T-helper 1 cell (primary cell): ENCODE measurements at places on chromosomes 13 and 19.

DNA sequence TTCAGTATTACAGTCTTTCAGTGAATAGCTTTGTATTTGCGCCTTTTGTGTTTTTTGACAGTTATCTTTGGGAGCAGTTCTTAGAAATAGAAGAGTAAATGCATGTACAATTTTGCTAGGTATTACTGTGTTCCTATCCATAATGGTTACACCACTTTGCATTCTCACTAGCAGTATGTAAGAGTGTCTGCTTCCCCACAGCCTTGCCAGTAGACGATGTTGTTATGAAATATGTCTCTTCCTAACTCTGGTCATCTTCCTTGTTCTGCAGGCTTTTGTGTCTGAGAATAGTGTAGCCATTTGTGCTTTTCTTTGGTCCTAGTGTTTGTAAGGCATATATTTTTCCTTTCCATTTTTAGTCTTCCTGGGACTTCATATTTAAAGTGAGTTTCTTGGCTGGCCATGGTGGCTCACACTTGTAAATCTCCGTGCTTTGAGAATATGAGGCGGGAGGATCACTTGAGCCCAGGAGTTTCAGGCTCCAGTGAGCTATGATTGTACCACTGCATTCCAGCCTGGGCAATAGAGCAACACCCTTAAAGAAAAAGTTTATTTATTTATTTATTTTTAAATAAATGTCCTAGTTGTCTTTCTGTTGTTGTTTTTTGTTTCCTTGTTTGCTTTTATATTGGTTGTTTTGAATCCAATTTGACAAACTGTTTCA lies 140.3 kb downstream of the PDS5B start:
- no peak for DNase-seq

DNA sequence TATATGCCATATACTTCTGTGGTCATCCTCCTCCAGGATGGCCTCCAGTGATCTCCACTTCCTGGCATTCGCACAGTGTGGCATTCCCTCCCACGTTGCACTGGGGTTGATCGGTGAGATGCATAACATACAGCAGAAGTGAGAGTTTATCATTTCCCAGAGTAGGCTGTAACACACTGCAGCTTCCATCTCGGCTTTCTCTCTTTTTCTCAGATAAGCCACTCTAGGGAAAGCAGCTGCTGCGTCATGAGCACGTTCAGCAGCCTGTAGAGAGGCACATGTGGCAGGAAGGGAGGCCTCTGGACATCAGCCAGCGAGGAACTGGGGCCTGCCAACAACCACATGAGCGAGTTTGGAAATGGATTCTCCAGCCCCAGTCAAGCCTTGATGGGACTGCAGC lies 807.1 kb downstream of the DIAPH3 start:
- DNase-seq, result no peak

DNA sequence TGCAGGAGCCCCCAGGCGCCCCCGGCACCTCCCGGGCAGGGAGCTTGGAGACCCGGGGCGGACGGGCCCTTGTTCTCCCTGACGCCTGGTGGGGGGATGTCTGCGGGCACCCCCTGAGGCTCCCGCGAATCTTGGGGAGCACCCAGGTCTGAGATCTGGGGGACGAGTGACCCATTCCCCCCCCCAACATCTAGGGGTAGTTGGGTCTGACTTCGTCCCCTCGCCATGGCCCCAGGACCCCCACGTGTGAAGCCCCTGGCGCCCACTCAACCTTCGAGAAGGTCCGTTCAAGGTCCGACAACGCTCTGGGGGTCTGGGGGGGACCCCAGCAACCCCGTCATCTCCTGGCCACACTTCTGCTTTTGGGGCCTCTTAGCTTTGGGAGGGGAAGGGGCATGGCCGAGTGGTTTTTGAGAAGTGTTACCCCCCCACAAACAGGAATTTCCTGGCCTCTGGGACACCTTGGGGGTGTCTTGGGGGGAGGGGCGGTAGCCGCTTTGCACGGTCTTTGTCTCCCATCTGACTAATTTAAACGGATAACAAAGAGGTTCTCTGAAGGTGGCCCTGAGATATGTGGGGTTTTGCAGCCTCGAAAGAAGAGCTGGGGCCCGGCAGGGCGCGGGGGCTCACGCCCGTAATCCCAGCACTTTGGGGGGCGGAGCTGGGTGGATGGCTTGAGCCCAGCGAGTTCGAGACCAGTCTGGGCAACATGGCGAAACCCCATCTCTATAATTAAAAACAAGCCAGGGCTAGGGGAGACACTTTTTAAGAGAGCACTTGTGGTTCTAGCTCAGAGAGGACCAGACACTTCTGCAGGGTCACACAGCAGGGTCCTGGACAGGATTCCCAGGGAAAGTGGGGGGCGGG lies 608 bp downstream of the CNN2 start:
- DNase-seq, result no peak

- no peak for DNase-seq
Measured at GRCh38 chr19:5292453-5292821, 48.2 kb downstream of the PTPRS start.

DNA sequence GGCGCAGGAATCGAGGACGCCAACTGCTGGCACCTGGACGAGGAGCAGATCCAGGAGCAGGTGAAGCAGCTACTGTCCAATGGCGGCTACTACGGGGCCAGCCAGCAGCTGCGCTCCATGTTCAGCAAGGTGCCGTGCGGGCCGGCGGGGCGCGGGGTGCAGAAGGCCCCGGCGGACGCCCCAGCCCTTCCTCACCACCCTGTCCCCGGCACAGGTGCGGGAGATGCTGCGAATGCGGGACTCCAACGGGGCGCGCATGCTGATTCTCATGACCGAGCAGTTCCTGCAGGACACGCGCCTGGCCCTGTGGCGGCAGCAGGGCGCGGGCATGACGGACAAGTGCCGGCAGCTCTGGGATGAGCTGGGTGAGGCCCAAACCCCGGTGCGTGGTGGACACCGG lies 13.6 kb downstream of the ZSWIM4 start:
- no peak for DNase-seq

DNA sequence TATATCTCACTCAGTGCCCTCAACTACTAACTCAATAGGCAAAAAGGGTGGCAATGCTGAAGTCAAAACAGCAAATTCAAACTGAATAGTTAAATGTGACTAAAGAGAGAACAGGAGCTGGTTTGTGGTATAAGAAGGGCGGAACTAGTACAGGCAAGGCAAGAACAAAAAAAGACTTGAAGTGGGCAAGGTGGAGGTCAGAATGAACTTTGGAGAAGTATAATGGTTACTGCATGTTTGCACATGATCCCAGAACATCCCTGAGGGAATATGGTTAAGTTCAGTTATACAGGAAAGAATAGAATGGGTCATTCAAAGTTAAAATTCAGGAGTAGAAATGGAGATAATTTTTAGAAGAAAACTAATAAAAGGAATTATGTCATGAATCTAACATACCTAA lies 85.5 kb downstream of the DIAPH3 start:
- no peak for DNase-seq

- DNase-seq, result no peak
Measured at GRCh38 chr19:48192750-48193149, 22.3 kb downstream of the ZSWIM9 start.

DNA sequence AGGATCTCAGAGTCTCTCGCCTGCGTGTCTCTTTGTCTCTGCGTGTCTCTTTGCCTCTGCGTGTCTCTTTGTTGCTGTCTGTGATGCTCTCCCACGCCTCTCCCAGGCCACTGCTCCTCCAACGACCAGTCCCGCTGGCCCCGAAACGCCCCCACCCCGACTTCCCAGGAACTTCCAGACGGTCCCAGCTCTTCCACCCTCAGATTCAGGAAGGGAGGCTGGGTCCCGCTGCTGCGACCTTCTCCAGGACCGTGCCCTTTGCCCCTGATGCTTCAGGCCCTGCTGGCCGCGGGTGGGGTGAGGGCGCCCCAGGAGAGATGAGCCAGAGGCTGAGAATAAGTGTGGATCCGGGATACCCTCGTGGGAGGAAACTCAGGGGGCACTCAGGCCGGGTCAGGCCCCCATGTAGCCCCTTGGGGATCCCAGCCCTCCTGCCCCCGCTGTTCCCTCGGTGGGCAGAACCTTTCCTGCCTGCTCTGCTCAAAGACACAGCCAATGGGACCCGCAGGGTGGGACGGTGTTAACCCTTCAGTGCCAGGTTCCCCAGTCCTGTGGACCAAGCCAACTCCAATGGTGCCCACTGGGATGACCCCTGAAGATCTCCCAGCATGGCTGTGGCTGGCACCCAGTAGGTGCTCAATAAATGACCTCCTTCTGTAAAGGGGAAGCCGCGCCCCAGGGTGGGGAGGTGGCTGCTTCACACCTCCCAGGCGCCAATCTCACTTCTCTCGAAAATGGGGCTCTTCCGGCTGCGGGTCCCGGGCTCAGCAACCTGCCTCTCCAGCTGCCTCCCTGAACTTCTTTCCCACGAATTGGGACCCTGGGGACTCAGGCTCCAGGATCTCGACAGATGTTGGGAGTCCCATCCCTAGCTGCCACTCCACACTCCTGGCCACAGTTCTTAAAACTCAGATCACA lies 1.5 kb upstream of the S1PR5 start:
- no peak for DNase-seq

DNA sequence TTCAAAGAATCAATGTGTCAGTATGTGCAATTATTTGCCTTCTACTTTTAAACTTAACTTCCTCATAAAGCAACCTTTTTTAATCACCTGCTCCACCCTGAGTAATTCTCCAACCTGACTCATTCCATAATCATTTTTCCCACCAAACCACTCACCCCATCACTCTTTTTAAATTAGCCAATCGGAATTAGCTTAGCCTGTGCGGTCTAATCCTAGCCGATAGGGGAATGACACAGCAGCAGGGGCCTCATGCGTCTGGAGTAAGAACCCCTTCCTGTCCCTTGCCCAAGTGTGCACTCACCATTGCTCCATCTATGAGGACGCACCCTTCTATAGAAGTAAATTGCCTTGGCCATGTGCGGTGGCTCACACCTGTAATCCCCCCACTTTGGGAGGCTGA lies 27.4 kb upstream of the ZNF83 start:
- no peak for DNase-seq

DNA sequence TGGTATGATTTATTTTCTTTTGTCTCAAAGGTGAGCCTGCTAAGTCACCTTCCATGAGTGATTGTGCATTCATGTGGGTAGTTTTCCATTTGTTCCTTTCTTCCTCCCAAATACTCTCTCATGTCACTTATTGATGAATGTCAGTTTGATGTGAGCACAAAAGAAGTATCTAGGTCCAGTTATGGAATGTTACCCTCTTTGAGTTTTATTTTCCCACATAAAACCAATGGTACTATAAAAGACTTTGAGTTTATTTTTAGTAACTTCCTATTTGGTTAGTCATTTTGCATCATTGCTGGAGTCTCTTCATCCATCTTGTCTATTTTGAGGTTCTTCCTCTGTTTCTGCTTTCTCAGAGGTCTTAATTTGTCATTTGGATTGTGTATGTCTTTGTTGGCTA lies 321.3 kb downstream of the GPC6 start:
- no peak for DNase-seq

- DNase-seq, result no peak
Measured at GRCh38 chr19:51398096-51398704, 7.8 kb upstream of the C19orf84 start.

GRCh38 chr13:66273011-66273410 lies 957.1 kb downstream of the PCDH9 start:
- DNase-seq, result no peak

- no peak for DNase-seq
Measured at GRCh38 chr13:50448535-50448998, 394.9 kb downstream of the DLEU7 start.

- DNase-seq, result no peak
Measured at GRCh38 chr13:50942630-50943311, 33.2 kb downstream of the RNASEH2B start.

DNA sequence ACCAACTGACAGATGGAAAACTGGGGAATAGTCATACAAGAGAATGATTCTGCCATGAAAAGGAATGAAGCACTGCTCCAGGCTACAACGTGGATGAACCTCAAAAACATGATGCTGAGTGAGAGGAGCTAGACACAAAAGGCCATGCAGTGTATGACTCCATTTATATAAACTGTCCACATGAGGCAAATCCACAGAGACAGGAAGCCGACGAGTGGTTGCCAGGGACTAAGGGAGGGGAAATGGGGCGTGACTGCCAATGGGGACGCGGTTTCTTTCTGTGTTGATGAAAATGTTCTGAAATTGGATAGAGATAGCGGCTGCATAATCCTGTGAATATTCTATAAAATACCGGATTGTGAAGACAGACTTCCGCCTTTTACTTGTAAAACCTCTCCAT lies 10.2 kb downstream of the SMIM7 start:
- DNase-seq, result no peak

DNA sequence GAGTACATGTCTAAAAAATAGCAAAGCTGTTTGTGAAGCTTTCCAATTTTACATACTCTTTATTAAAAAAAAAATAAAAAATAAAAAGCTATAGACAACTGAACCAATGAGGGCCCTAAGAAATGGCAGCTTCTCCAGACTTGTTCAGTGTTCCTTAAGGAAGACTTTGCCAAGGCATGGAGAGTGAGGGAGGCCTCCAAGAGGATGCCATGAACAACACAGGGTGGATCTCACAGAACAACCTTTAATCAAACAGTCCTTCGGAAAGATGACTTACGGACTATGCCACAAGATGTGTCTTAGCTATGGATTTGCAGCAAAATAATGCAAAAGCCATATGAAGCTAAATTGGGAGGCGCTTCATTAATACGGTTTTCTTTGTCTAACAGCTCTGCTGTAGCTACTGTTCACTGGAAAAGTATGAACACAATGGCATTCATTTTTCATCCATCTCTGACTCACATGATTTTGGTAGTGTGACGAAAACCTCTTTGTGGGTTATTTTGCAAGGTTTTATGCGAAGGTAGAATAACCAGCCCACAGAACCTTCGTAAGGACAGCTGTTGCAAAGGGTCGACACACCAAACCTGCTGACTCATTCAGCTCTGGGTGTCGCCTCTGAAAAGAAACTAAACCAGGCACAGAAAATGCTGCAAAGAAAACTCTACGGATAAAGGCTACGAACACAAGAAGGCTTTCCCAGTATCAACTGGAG lies 27.7 kb downstream of the EFNB2 start:
- DNase-seq, result peak; percentile 21

GRCh38 chr19:45244133-45244794 lies 943 bp downstream of the EXOC3L2 start:
- no peak for DNase-seq

GRCh38 chr13:112331675-112332074 lies 44.5 kb upstream of the SPACA7 start:
- no peak for DNase-seq

DNA sequence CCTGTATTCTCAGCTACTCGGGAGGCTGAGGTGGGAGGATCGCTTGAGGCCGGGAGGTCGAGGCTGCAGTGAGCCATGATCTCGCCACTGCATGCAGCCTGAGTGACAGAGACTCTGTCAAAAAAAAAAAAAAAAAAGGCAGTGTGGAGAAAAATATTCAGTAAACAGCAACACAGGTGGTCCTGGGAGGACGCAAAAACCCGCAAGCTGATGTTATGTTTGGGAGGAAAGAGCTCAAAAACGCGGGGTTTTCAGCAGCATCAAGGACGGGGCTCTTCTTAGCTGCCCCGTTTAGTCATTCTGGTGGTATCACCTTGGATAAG lies 599 bp upstream of the ZNF784 start:
- DNase-seq, result no peak

- DNase-seq, result peak; percentile 35
Measured at GRCh38 chr13:99658261-99658991, 157.2 kb downstream of the TM9SF2 start.

GRCh38 chr13:111304041-111304544 lies 16.3 kb upstream of the TEX29 start:
- DNase-seq, result peak; percentile 32

GRCh38 chr13:114118086-114118485 lies 14.3 kb downstream of the RASA3 start:
- no peak for DNase-seq
